ENCODE measurements at places on chromosomes 12 and 14.

DNA sequence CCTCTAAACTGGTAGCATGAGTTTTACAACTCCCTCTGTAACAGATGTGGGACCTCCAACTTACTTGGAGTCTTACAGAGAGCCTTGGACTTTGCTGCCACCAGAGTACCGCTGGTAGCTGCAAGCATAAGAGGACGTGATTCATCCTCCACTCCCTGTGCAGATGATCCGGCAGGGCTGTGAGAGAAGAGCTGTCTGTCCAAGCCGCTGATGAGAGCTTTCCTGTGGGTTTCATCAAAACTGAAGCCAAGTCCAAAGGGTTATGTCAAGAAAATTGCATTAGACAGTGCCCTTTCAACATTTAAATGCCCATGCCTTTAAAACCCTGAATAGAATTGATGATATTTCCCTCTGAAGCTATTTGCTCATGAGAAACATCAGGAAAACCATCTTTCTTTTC is 85.8 kb downstream of the LLPH start:
- DNase-seq, result no peak

- no peak for DNase-seq
Measured at GRCh38 chr14:24761141-24761540, 127.2 kb upstream of the GZMB start.

- DNase-seq, result no peak
Measured at GRCh38 chr14:57998766-57999165, 132.9 kb upstream of the SLC35F4 start.

DNA sequence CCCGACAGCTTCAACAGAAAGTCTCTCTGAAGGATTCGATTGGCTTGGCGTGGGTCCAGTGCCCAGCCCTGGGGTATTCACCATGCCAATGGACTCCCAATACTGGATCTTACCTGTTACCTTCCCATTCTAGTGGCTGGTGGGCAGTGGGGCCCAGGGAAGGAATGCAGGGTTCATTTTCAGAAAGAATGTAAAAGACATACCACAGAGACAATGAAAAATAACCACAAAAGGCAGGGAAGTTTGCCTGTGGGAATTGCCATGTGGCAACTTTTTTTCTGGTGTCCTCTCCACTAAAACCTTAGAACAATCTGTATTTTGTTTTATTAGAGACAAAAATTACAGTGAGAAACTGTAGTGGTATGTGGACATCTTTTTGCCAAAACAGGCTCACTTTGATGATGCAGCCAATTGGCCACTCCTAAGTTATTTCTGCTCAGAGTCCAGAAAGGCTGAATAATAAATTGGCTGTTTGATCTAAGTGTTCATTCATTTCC is 55.2 kb downstream of the PTGER2 start:
- no peak for DNase-seq

DNA sequence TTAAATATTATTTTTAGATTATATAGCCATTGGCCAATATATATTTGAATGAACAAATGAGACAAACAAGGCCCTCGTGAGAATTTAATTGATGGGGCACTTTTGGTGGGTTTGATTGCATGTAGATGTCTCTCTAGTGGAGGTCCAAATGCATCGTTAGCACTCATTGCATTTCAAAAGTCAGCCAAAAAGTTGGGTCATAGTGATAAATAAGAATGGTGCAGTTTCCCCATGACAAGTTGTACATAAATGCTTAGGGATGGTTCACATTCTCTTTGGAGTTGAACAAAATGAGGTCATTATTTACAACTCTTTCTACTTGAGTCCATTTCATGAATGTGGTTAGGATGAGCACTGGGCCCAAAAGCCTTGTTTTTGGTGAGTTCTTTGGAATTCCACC is 1.0 kb downstream of the BEST3 start:
- no peak for DNase-seq

DNA sequence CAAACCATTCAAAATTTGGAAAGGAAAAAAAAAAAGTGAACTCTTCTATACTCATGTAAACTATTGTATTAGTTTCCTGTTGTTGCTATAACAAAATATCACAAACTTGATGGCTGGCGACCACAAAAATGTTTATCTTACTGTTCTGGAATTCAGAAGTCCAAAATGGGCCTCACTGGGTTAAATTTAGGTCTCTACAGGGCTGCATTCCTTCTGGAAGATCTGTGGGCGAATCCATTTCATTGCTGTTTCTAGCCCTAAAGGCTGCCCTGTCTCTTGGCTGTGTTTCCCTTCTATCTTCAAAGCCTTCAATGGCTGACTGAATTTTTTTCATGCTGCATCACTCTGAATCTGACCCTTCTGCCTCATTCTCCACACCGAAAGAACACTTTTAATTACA is 105.1 kb upstream of the NAV3 start:
- DNase-seq, result no peak

DNA sequence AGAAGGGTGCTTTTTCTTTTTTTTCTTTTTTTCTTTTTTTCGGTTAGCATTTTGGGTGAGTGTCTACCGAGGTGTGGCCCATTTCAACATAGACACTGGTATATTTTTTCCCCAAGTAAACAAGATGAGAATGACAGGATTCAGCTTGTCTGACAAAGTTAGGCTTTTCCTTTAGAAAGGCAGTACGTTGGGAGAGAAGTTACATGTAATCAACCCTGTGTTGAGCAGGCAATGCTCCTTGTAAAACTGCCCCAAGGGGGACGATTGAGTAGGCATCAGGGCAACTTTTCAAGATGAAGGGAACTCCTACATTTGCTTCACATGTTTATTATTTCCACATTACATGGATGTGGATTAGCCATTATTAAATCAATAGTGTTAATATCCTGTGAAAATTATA is 1.7 kb downstream of the EMP1 start:
- no peak for DNase-seq

DNA sequence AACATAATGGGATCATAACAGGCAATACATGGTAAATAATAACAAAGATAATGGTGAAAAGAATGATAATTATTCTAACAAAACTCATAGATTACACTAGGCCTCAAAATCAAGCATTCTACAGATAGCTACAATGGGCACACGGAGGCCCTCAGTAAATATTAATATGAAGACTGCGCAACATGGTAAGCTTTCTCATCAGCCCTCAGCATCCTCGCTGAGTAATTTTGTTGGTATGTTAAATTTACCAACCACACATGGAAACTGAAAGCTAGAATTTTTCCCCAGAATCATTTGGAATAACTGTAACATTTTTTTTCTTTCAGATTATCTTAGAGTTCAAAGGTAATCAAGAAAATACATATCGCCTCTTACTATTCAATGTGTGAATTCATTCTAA is 74.2 kb upstream of the PYGL start:
- DNase-seq, result no peak

DNA sequence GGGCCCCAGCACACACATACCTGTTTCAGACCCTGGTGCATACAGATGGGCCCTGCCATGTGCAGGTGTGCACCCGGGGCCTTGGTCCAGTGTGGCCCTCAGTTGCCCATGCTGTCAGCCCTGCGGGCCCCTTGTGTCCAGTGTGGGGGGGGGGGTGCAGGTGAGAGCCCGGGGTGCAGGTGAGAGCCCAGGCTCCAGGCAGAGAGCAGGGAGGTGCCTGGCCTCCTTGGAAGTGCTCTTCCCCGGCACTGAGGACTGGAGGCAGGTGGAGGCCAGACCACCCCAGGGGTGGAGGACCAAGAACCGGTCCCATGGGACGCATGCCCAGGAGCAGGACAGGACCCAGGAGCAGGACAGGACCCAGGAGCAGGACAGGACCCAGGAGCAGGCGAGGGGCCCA is 40.9 kb downstream of the FBRSL1 start:
- no peak for DNase-seq

DNA sequence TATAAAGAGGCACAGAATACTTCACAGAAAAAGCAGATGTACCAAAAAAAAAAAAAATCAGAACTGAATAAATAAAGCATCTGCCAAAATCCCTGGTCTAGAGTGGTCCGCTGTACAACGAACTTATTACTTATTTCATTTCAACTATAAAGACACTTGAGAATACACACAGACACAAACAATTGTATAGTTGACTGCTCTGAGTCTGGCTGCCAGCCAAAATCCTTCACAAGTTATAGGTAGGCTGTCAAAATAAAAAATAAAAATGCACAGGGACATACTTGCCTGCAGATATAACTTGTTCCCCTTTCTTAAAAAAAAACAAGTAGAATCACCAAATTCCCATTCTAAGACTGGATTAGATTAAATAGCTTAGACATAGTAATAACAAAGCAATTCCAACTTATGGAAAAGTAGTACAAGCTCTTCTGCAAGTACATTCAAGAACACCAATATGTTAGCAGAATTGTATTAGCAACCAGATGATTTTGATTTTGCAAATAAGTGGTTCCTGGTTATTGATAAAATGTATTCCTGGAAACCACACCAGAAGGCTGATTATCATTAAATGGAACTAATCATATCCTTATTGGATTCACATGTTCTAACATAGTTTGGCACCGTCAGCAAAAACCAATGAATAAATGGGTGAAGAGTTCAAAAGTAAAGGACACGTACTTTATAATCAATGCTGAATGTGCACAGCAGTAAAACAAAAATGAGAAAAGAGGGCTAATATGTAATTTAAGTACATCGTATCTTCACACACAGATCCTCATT is 248.5 kb downstream of the NELL2 start:
- no peak for DNase-seq

DNA sequence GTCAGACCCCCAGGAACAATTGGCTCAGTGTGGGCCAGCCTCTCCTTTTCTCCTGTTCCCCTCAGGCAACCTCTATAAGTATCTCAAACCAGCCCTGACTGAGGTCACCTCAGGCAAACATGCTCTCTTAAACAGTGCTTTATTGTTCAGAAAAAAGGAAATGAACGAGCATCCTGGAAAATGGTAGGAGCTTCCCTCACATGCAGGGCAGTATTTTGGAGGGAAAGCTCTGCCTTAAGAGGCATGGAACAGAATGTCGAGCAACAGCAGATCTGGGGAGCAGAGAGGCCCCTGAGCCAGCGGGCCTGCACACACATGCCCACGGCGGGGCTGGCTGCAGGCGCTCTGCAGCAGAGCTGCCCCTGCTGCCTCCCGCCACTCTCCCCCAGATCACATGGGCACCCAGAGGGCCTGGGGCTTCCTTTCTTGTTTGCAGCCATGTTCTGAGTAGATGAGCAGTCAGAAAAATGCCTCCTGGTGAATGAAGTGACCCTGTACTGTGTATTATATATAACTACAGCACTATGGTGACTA is 42.0 kb downstream of the MOK start:
- no peak for DNase-seq

DNA sequence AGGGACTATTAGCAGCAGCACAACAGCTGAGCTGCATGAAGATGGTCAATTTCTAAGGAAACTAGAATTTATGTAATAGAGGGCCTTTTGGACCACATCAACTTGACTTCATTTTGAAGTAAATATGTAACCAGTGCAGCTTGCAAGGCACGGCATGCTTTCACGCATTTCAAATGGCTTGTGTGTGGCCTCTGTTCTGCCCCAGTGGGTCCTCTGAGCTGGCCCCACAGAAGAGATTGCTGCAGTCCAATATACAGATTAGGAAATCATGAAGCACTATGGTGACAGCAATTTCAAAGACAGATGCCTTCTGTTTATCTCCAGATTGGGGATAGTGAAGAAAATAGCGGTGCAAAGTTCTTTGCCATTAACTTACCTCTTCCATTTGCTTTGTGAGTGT is 101.4 kb downstream of the PDZRN4 start:
- DNase-seq, result no peak

GRCh38 chr12:45970391-45970790 is 20.0 kb downstream of the SCAF11 start:
- DNase-seq, result peak; percentile 32

Measured in hematopoietic multipotent progenitor cell treated with erythropoietin and hydrocortisone succinate and interleukin-3 and kit ligand, for 6 days (in vitro differentiated cells).